Adipocyte (in vitro differentiated cells): ENCODE measurements at places on chromosomes 6 and 20.

- DNase-seq, result no peak
These were observed 3.1 kb downstream of the STK4 start for GRCh38 chr20:44969300-44969894.

GRCh38 chr6:75081921-75082320 is 123.9 kb downstream of the COL12A1 start:
- DNase-seq, result peak; percentile 35

- peak; percentile 90 for DNase-seq
These were observed 50.7 kb upstream of the CD83 start for GRCh38 chr6:14066782-14067406.

DNA sequence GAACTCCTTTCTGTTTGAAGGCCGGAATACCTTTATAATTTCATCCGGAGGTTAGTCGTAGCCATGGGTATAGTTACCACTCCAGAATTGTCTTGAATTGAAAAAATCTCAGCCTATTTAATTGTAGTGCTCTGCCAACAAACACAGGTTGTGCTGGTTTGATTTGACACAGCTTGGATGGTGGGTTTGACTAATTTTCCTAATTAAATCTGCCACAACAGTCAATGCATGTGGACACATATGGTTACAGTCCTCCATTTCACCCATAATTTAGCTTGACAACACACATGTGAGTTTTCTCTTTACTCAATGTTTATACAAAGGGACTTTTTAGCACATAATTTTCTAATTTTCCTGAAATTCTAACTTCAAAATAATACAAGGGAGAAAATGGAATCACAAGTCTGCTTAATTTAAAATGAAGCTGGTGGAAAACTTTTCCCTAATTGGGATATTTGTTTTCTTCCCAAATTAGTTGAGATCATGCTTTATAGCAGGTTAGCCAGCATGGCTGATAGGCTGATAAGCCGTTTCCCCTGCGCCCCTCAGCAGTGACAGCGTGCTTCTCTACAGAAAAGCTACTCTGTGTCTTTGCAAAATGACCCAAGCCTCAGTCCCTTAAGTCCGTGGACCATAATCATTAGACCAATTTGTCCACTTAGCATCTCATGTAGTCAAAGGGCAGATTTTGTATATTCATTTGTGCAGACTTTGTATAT is 463.5 kb upstream of the FLRT3 start:
- DNase-seq, result no peak

DNA sequence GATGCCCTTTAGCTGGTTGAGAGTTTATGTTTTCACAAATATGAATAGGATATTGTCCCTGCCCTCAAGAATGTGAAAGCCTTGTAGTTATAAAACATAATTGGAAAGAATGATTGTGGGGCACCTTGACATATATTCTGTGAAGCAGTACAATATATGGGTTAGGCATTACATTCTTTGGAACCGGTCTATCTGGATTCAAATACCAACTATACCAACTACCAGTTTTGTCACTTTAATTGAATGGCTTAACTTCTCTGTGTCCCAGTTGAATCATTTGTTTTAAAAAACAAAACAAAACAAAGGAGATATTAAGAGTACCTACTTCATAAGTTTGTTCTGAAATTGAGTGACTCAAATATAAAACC is 146.5 kb downstream of the TBC1D32 start:
- DNase-seq, result no peak

DNA sequence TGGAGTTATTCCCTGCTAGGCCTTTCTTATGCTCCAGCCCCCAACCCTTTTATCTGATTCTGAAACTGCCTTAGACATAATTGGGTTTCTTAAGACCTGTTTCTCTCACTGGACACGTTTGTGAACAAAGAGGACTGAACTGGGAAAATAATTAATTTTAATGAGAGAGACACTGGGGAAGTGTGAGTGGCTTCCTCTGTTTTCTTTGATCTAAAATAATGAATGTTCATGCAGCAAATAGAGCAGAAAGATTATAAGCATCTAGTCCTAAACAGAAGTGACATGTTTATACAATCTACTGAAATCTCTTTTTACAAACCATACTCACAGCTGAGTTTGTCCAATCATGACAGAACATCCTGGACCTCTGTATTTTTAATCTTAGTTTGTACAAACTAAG is 157.6 kb downstream of the SH3BGRL2 start:
- DNase-seq, result no peak

GRCh38 chr6:141401168-141401567 is 731.6 kb upstream of the GJE1 start:
- DNase-seq, result no peak

- no peak for DNase-seq
These were observed 13.3 kb upstream of the MAP7 start for GRCh38 chr6:136563386-136564152.

GRCh38 chr6:17015144-17015543 is 86.7 kb upstream of the STMND1 start:
- DNase-seq, result peak; percentile 40

DNA sequence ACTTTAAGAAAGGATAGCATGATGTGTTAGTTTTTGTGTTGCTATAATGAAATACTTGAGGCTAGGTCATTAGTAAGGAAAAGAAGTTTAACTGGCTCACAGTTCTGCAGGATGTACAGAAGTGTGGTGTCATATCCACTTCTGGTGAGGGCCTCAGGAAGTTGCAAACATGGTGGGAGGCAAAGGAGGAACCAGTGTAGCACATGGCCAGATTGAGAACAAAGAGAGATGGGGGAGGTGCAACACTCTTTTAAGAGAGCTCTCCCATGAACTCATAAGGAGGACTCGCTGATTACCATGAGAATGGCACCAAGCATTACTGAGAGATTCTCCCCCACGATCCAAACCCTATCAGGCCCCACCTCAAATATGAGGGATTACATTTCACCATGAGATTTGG is 265.4 kb downstream of the RIMS1 start:
- DNase-seq, result no peak

DNA sequence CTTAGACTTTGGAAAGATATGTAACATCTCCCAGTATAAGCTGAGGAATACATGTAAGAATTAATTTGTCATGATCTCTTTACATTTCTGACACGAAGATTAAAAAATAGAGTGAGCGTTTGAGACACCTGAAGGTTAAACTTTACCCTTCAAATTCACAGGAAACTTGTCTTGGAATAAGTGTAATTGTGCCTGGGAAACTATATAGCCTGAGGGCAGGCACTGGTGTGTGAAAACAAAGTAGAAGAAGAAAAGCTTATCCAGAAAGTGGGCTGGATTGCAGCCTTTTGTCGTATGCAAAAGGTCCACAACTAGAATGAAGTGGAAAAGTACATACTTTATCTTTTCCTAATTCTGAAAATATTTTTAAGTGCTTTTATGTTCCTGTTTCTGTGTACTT is 275.7 kb upstream of the TCF21 start:
- peak; percentile 34 for DNase-seq

- DNase-seq, result no peak
These were observed 43.3 kb downstream of the MGME1 start for GRCh38 chr20:18011951-18012645.

DNA sequence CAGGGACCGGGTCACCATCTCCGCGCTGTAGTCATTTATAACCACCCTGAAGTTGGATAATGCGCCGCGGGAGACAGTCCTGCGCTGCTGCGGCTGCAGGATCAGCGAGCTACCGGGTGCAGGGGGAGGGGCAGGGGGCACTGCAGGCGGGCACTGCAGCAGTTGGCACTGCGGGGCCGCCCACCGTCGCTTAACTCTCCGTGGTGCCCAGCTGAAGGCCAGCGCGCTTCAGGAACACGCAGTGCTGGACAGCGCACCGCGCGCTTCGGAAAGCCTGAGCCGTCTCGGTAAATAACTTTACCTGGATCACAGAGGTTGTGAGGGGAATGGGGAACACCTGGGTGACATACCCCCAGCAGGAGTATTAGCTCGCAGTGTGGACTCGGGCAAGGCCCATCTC is 12.4 kb upstream of the LRFN2 start:
- no peak for DNase-seq

- no peak for DNase-seq
These were observed 125.8 kb upstream of the SRSF6 start for GRCh38 chr20:43331906-43332305.

DNA sequence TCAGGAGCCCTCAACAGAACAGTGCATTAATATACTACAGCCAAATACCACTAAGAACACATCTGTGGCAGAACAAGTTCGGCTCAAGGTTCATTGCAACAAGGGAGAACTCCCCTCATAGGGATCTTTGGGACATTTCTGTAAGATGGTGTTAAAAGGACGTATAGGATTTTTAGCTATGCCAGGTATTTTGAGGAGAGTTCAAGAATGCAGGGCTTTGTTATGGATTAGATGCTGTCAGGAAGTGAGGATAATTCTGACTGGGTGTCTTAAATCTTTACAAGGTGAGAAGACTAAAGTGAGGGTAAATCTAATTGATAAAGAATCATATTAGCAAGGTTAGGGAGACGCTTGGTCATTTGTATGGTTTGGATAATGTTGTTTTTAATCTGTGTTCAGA is 83.7 kb upstream of the AHI1 start:
- no peak for DNase-seq

DNA sequence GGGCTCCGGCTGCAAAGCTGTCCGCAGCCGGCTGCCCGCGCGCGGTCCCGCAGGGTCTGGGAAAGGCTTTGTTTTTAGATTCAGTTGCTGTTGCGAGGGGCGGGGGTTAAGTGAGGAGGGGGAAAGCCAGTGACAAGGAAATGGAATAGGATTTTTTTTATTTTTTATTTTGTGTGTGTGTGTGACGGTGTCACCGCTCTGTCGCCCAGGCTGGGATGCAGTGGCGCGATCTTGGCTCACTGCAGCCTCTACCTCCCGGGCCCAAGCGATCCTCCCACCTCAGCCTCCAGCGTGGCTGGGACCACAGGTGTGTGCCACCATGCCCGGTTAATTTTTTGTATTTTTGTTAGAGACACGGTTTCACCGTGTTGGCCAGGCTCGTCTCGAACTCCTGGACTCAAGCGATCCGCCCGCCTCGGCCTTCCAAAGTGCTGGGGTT is 615 bp upstream of the UBE2J1 start:
- no peak for DNase-seq

DNA sequence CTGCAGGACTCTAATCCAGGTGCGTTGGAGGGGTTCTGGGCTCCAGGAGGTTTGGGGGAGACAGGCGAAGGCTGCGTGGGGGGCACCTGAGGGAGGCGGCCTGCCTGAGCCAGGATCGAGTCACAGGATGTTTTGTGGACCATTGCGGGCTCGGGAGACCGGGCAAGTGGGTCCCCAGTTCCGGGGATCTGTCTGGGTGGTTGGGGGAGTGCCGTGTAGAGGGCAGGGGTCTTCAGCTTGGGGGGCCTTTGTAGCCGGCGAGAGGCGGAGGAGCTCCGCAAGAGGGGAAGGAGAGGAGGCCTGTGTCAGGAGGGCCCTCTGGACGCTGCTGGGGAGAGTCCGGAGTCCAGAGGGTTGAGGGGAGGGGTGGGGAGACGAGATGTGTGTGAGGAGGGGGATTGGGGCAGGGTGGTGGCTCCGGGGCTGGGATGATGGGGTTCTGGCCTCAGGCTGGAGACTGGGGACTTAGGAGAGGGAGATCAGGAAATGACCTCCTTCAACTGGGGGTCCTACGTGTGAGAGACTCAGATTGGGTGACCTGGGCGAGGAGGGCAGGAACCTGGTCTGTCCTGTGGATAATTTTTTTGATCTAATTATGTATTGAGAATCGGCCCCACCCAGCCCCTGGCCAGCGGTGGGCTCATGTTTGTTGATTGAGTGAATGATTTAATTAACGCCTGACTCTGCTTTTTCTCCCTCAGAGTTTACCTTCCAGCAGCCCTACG is 505 bp downstream of the SNAI1 start:
- DNase-seq, result peak; percentile 24

- DNase-seq, result no peak
These were observed 462.6 kb downstream of the TBC1D32 start for GRCh38 chr6:120871416-120872261.

GRCh38 chr20:12287575-12287974 is 369.9 kb downstream of the BTBD3 start:
- DNase-seq, result no peak

- no peak for DNase-seq
These were observed 57.4 kb upstream of the SASH1 start for GRCh38 chr6:148285205-148285604.

- no peak for DNase-seq
These were observed 21.4 kb downstream of the CPNE5 start for GRCh38 chr6:36817847-36818246.

DNA sequence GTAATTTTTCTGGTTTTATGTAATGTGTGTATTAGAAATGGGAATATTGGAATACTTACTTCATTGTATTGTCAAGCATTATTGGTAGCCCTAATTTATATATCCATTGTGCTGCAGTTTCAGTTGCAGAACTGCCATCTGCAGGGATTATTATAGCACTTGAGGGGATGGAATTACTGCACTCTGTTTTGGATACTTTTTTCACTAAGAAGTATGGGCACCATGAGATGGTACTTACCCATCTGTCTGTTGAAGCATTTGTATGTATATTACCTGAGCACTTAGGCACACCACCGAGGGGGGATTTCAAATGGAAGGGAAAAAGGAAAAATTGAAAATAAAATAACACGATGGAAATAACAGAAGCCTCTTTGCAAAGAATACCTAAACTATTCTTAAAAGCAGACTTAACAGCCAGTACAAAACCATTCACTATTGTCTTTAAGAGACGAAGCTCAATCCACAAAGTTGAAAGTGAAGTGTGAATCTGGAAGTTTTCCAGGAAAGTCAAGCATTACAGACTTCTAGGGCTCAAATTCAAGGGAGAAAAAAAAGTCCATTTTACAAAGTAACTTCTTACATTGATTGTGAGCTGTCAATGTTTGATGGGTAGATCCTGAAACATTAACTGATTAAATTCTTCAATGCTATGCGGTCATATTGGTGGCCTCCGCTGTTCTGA is 318.7 kb downstream of the SOX4 start:
- no peak for DNase-seq

GRCh38 chr20:62710221-62710885 is 1.7 kb downstream of the NTSR1 start:
- DNase-seq, result no peak

GRCh38 chr6:39210450-39210849 is 18.8 kb downstream of the KCNK5 start:
- DNase-seq, result no peak

- no peak for DNase-seq
These were observed 15.2 kb upstream of the SDHAF4 start for GRCh38 chr6:70551566-70551965.

DNA sequence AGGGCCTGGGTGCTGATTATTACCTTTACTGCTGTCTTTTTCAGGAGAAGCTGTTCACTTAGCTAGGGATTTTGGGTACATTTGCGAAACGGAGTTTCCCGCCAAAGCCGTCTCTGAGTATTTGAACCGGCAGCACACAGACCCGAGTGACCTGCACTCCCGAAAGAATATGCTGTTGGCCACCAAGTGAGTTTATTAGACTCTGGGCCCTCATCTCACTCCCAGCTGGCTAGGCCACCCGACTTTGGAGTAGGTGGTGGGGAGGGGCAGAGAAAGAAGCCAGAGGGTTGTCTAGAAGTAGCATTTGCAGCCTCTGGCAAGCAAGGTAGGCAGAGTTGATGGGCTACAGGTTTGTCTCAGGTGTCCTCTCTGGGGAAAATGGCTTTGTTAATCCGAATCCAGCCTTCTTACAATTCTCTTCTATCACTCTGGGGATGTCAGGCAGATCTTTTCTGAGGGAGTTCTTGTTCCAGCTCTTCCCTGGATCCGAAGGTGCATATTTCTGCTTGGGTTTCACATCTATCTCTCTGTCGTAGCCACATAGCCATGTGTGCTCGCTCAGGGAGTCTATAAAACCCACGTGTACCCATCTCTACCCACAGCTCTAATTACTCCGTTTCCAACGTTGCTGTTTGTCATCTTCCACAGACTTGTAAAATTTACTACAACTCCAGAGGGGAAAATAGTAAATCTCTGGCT is 21.6 kb downstream of the TFAP2B start:
- no peak for DNase-seq
